Uterus (tissue), 4 donors: ENCODE measurements at places on chromosomes 7 and 10.
A peak's percentile ranks its signal among the peaks of the same experiment; 100 is the strongest.

GRCh38 chr7:32257621-32258020 is 187.4 kb upstream of the PDE1C start:
- no peak for DNase-seq

DNA sequence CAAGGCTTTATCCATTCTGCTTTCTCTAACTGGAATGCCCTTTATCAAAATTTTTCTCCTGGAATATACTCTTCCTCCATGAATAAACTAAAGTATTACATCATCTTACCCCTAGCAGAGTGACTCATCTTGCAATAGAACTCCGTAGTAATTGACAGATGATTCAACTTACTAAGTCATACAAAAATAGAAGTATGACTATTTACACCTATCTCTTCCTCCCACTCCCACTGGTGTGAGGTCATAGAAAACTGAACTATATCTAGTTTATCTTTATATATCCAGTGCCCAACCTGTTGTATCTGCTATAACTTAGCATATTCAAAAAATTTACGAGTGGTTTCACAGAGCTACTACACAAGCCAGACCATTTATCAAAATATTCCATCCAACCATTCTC is 26.1 kb downstream of the ABCB1 start:
- DNase-seq: no peak

- DNase-seq: no peak
Measured at GRCh38 chr7:155570991-155571390, 24.6 kb upstream of the CNPY1 start.

DNA sequence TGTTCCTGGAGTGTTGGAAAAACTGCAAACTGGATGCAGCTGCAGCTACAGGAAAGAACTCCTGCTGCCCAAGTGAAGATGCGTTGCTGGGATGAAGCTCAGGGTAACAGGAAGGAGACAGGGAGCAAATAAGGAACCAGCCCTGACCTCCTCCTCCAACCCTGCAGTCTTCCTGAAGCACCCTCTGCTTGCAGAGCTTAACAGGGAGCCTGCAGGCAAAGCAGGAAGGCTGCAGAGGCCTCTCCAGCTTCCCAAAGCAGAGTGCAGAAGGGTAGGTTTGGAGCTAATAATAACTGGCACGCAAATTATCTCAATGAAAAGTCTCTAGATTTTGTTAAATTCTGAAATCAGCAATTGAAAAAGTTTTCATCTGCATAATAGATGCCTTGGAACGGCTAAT is 92.5 kb downstream of the SORCS1 start:
- DNase-seq: no peak

GRCh38 chr10:103895411-103896186 is 22.4 kb downstream of the STN1 start:
- DNase-seq: no peak

- peak; percentile 68 for DNase-seq
Measured at GRCh38 chr7:30800785-30801252, 29.6 kb downstream of the MINDY4 start.

DNA sequence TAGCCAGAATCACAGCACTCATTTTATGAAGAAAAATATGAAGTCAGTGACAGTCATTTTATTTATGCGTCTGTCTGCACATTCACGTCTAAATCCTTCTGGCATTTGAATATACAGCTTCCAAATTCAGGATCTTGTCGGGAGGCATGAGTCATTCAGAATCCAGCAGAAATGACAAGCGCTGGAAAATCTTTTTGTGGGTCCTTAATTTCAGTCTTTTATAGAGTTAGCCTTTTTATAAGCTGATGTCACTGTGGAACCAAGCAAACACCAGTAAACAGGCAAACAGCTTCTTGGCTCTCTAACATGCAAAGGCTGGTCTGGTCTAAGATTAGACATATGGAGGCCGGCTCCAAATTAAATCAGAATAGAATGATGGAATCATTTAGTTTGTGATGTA is 388.2 kb upstream of the TEX47 start:
- no peak for DNase-seq

DNA sequence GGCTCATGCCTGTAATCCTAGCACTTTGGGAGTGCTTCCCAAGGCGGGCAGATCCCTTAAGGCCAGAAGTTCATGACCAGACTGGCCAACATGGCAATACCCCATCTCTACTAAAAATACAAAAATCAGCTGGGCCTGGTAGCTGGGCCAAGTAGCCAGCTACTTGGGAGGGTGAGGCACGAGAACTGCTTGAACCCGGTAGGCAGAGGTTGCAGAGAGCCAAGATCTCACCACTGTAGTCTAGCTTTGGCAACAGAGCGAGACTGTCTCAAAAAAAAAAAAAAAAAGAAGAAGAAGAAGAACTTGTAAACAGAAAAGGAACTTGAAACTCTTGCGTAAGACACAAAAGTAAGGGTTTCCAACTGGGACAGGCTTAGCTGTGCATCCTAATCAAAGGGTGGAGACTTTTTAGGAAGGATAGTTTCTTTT is 5.6 kb upstream of the IFIT2 start:
- no peak for DNase-seq

- DNase-seq: peak; percentile 48
Measured at GRCh38 chr10:70115948-70116682, 16.5 kb downstream of the AIFM2 start.
